SK-N-SH (cell line): ENCODE measurements at places on chromosomes 5 and 9.

- no peak overlapping the region for H3K27ac ChIP-seq
- H3K4me3 ChIP-seq, result no peak overlapping the region
- H3K27me3 ChIP-seq, result no peaks in the 10 kb centered on the region
- DNase-seq, result no peak
- H3K36me3 ChIP-seq, result peaks cover 12% of the 10 kb centered on the region
Measured at GRCh38 chr9:81649475-81650240, 39.7 kb downstream of the TLE1 start.

- no peaks in the 10 kb centered on the region for H3K36me3 ChIP-seq
- no peaks in the 10 kb centered on the region for H3K27me3 ChIP-seq
- no peaks in the 10 kb centered on the region for H3K4me1 ChIP-seq
- no peak for DNase-seq
- H3K27ac ChIP-seq, result no peak overlapping the region
Measured at GRCh38 chr9:71895955-71896354, 15.0 kb downstream of the ABHD17B start.

DNA sequence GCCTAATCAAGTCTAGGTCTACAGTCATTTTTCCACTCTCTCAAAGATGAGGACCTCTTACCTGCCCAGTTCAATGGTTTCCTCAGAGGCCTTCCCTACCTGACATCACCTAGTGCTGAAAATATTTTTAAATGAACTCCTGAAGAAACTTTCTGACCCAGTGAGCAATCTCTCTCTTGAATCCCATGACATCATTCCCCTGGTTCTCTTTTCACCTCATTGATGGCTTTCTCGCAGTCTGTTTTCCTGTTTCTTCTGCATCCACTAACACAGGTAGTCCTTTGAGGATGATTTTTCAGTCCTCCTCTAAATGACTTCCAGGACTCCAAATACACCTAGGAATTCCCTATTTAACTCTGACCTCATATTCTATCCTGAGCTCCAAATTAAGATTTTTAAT is 40.3 kb downstream of the SCAI start:
- no peaks in the 10 kb centered on the region for H3K4me1 ChIP-seq
- no peak overlapping the region for H3K27ac ChIP-seq
- no peak for DNase-seq
- H3K27me3 ChIP-seq, result no peaks in the 10 kb centered on the region
- H3K36me3 ChIP-seq, result no peaks in the 10 kb centered on the region

GRCh38 chr5:174903172-174903732 is 178.9 kb downstream of the MSX2 start:
- DNase-seq, result no peak
- H3K4me3 ChIP-seq, result no peak overlapping the region
- no peaks in the 10 kb centered on the region for H3K36me3 ChIP-seq
- peaks cover 3% of the 10 kb centered on the region; the same call in 1 of the 2 replicates for H3K4me1 ChIP-seq
- H3K27me3 ChIP-seq, result no peaks in the 10 kb centered on the region

DNA sequence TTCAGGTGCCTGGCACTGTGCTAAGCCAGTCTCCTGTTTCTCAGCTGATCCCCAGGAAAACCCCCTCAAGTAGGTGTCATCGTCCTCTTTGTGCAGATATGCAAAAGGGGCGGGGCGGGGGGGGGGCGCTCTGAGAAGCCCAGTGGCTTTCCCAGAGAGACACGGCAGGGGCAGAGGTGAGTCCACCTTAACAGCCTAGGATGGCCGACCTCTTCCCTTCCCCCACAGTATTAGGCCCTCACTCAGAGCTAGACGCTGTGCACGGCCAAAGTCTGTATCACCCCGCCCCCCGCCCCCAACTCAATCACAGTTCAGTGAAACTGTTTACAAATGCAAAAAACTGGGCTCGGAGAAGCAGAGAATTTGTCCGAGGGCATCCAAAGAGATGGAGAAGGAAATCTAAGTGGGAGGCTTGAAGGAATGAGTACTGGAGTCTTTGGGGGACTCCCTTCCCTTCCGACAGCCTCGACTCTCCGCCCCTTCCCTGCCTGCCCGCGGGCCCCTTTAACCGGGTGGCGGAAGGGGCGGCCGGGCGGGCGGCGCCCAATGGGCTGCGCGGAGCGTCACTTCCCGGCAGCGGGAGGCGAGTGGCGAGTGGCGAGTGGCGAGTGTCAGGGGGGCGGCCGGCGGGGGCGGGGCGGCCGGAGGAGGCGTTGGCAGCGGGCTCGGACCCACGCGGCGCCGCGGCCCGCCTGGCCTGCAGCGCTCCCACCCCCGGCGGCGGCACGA is at the start of gene ERGIC1:
TSS of gene ERGIC1 (plus strand) at position 566 of the 729 bp plus-strand sequence. CDS start at position 729, 163 bp downstream.
- H3K36me3 ChIP-seq, result peaks cover 4% of the 10 kb centered on the region
- H3K27ac ChIP-seq, result peak within 1 kb of the TSS; percentile 59
- no peaks in the 10 kb centered on the region for H3K27me3 ChIP-seq
- peaks cover 21% of the 10 kb centered on the region for H3K4me1 ChIP-seq
- H3K4me3 ChIP-seq, result peak within 1 kb of the TSS; percentile 64

- H3K36me3 ChIP-seq, result peaks cover 2% of the 10 kb centered on the region; the same call in 1 of the 2 replicates
- DNase-seq, result no peak
- H3K4me3 ChIP-seq, result no peak overlapping the region
- H3K27me3 ChIP-seq, result no peaks in the 10 kb centered on the region
- no peak overlapping the region for H3K27ac ChIP-seq
- H3K4me1 ChIP-seq, result no peaks in the 10 kb centered on the region
Measured at GRCh38 chr5:174044466-174045254, 846 bp upstream of the NSG2 start.

- H3K36me3 ChIP-seq, result peaks cover 5% of the 10 kb centered on the region; the same call in 1 of the 2 replicates
- H3K4me3 ChIP-seq, result no peak overlapping the region
- H3K4me1 ChIP-seq, result no peaks in the 10 kb centered on the region
- no peak overlapping the region for H3K27ac ChIP-seq
- H3K27me3 ChIP-seq, result no peaks in the 10 kb centered on the region
- peak; percentile 25 for DNase-seq
Measured at GRCh38 chr9:120965344-120966012, 38.9 kb upstream of the TRAF1 start.
